ENCODE measurements at places on chromosomes 7 and 10.

- DNase-seq, result no peak
These were observed 22.1 kb upstream of the PRKG1 start for GRCh38 chr10:51052163-51052562.

DNA sequence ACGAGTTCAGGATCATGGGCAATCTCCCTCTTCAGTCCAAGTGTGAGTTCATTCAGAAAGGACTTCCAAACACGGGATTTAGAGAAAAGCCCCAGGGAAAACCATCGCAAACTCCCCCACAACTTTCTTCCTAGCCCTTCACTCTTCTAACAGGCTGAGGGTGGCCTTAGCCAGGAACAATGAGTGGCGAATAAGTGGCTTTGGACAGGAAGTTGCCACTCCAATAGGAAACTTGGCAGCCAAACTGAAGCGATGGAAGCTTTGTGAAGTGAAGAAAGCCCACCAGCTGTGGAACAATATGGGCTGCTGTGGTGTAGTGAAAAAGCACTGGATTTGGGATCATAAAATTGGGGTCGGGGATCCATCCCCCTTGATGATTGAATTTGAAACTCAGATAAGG is 193.2 kb downstream of the TEX36 start:
- DNase-seq, result no peak

GRCh38 chr7:143413123-143413522 is 4.5 kb upstream of the EPHA1 start:
- no peak for DNase-seq

DNA sequence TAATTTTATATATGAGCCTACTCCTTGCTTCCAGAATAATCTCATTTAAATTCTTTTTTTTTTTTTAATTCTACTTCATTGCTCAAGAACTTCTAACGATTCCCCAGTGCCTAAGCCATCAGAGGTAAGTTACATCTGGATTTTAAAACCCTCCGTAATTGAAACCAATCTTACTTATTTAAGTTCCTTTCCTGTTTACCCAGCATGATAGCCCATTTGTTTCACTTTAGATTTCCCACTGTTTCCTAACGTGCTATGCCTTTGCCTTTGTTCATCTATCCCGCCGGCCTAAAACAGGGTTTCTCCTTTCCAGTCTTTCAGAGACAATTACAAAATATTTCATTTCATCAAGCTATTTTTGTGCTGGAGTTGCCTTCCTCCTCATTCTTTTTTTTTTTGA is 75.8 kb upstream of the ETV1 start:
- no peak for DNase-seq

- DNase-seq, result no peak
These were observed 549.0 kb upstream of the LRRN3 start for GRCh38 chr7:110541962-110542361.

DNA sequence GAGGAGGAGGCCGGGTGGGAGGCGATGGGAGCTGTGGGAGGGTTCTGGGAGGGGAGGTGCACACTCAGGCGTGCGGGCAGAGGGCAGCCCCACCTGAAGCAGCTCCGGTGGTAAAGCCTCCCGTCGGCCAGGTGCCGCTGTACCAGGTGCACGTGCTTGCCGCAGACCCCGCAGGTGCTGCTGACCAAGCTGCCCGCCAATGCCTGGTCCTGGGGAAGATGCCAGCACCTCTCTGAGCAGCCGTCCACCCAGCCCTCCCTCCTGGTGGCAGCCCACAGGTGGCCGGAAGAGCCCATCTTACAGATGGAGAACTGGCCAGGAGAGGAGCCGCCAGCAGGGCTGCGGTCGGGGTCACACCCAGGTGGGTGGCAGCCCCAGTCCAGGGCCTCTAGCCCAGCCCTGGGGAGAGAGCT is 12.6 kb downstream of the MICALL2 start:
- peak; percentile 12 for DNase-seq

GRCh38 chr10:121500701-121501332 is 97.4 kb downstream of the FGFR2 start:
- DNase-seq, result no peak

DNA sequence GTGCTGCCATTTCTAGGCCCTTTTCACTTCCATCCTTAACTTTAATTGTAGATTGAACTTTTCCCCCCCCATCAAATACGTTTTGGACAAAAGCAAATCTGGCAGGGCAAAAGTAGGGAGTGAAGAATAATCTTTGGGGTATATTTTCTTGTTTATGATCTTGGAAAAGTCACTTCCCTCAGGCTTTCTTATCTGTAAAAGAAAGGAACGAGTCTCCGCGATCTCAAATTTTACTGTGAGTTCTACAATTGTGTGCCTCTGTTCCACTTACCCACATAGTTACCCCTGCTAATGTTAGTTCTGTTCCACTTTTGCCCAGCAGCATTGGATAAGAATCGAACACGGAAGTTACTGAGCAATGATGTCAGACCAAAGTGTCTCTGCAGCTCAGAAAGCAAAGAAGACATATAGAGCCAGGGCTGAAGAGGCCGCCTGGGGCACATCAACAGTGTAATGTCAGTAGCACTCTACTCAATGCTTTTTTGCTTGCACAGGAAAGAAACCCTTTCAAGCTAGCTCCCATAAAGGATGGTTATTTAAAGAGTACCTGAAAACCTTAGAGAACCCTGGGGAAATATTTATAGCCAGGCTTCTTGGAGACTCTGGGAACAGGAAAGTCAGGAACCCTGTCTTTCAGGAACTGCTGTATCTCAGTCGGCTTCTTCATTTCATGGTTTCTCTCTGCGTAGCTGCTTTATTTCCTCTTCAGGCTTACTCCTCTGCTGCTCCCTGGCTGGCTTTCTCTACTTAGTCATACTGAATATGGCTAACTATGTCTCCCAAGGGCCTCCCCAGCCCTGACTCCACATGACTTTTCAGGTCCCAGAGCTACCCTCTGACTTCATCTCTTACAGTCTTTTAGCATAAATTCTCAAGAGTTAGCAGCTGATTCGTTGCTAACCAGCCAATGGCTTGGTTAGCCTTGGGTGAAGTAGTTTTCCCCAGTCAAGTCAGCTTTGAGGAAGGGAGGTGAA is 123.7 kb upstream of the FAM3C start:
- DNase-seq, result no peak

DNA sequence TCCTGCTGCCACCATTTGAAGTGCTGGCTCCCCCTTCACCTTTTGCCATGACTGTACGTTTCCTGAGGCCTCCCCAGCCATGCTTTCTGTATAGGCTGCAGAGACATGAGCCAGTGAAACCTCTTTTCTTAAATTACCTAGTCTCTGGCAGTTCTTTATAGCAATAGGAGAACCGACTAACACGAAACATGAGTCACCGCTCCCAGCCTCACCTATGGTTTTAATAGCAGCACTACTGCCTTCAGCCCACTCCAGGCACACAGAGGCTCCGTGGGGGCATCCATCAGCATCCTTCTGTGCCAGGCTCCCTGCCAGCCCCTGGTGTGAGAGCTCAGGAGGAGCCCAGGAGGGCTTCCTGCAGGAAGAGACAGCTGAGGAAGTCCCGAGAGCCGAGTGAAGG is 5.5 kb upstream of the ZNF316 start:
- DNase-seq, result no peak

DNA sequence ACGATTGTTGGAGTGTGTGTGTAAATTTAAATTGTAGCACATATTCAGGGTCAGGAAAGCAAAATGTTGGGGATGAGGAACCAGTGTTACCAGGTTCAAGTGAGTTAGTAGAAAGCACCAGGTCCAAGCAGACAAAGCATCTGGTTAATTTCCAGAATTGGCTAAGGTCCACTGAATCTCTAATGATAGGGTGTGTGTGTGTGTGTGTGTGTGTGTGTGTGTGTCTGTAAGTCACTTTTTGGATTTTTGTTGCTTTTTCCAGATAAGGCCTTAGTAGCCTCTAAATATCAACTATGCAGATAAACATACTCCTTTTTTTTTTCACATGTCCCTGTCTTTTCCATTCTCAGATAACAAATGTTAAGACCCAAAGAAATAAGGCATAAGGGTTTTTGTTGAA is 36.6 kb upstream of the FMC1 start:
- no peak for DNase-seq

DNA sequence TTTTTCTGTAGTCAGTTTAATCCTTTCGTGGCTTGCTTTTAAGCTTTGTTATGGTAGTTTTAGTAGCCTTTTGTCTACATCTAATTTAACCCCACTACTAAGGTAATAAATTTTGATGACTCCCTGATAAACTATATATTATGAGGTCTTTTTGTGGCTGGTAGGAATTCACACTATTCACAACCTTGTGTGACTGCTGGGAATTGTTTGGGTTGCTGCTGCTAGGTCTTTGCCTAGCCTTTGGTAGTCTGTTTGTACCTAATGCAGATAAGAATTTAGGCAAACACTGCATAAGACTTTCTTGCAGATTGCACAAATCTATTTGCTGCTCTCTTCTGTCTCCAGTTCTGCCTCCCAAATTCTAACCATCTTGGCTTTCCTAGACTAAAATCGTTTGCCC is 58.3 kb downstream of the SHOC2 start:
- DNase-seq, result no peak

DNA sequence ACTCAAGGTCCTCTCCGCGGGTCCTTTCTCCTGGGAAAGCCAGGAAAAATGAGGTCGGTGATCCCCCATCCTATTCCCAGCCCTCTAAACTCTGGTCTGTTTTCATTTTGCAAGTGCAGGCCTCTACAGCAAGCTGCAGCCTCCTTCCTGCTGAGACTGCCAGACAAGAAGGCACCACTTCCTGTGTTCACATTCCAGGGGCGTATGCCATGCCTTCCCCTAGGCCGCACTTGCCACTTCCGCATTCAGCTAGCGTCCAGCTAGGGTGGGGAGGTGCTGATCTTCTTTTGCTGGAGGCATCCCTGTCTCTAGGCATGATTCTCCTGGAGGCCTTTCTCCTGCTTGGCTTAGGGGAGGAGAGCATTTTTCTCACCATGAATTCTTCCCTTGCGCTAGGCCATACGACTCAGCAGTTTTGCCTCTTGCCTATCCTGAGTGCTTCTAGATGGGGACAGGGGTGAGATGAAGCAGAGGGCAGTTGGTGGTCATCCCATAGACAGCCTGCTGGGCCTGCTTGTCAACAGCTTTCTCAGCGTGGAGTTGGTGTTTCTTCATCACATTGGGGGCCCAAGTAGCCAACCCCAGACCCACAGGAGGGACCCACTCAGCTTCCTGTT is 328.9 kb downstream of the RPS24 start:
- no peak for DNase-seq
